ENCODE measurements at places on chromosomes 2 and 18.

DNA sequence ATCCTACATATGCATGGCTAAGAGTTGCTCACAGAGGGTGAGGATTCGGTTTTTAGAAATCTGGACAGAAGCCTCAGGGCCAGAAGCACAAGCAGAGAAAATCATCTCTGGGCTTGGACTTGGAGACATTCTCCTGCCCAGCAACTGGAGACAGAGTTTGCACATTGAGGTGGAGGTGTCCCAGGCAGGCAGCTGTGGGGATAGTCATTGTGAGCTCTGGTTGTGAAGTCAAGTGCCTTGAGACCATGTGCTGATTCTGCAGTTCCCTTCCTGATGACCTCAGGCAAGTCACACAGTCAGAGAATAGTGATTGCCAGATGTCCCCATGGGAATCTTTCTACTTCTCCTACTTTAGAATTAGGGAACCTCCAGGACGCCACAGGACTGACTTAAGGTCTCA is 108.4 kb upstream of the LDAH start:
- DNase-seq = no peak

DNA sequence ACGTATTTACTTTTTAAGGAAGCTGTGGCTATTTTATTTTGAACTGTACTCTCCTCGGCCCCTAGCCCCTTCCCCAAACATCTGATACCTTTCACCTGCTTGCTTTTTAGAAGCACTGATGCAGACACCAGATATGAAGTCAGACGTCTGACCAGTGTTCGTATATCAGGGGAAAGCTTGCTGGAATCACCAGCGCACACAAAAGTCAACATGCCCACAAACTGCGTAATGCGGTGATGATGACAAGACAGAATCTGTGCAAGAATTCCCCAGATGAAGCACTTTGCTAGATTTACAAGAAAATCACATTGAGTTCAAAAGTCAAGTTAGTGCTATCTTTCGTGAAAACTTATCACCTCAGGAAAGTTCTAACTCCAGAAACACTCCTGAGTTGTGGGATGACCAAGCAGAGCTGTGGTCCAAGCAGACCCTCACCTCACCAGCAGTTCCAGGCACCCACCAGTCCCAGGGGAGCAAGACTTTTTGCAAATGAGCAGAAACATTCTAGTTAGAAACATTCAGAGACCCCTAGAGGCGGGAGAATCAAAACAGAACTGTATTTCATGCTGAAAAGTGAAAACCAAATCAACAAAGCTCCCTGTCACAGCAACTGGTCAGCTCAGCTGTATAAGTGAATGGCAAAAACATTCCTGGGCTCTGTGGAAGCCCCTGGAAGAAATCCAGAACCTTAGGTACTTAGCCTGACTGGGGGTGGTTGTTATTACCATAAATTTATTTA is 55.7 kb downstream of the INO80C start:
- no peak for DNase-seq

DNA sequence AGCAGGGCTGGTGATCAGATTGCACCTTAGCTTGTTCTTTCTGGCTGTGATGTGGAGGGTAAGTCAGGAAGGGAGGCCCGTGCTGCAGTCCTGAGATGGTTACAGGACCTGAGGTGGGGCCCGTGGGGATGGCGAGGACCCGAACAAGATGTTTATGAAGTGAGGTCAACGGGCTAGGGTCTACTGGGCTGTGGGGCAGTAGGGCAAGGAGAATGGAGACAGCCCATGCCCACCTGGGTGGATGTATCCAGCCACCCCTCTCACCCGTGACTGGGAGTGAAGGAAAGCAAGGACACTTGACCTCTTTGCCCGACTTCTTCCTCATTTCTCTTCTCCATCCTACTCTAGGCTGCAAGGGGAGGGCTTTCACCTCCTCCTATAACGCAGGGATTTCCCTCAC is 18.0 kb downstream of the PTMA start:
- no peak for DNase-seq

GRCh38 chr2:102103992-102104871 is 38.3 kb upstream of the IL1R1 start:
- DNase-seq = peak; percentile 14

- no peak for DNase-seq
These were observed 52.5 kb downstream of the RAB31 start for GRCh38 chr18:9760641-9761040.
